ENCODE measurements at places on chromosomes 12 and 14.

DNA sequence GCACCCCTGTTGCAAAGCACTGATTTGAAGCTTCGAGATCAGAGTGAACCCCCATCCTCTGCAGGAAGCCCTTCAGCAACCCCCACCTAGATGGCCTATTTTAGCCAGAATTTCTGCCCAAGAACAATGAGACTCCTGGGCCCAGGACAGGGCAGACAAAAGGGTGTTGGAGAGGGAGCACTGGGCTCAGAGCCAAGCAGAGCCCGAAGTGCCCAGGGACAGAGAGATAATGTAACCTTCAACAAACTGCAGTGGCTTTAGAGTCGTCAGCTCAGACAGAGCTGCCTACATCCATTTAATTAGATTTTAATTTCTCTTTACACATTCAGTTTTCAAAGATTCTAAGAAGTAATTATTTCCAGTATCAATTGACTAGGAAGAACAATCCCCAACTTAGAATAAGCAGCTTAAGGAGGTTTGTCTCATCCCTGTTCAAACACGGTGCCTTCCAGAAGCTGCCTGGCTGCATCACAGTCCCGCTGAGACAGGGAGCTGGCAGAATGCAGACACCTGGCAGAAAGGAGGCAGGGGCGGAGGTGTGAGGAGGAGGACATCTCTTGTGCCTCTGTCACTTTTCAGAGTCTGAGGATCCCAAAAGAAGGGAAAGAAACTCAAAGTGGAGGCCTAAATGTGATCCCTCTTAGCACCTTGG, 504.9 kb upstream of the CCDC196 start:
- no peak for DNase-seq

DNA sequence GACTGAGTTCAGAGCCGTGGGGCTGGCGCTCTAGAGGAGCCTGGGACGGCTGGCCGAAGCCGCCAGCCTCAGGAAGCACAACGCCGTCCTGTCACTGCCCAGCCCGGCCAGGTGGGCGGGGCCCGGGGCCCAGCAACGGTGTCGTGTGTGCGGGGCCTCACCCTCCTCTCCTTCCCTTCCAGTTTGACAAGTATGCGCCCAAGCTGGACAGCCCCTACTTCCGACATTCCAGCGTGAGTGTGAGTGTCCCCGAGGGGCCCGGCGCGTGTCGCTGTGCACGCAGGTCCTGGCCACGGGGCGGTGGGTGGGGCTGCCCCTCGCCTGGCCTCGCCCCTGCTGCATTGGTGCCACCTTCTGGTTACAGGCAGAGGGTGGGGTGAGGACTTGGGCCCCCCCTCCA, 38.3 kb downstream of the LRCOL1 start:
- DNase-seq = no peak

DNA sequence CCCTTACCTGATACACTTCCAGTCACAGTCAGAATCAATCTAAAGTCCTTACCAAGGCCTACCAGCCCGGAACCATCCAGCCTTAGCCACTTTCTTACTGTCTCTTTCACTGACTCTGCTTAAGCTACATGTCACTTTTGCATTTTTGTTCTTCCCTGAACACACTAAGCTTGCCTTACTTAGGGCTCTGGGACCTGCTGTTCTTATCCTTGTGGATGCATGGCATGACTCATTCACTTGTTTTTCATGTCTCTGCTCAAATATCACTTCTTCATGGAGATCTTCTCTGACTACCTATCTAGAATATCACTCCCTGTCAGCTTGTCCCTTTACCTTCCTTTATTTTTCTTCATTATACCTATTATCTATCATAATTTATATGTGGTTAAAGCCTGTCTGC, 65.6 kb upstream of the ZDHHC17 start:
- no peak for DNase-seq

DNA sequence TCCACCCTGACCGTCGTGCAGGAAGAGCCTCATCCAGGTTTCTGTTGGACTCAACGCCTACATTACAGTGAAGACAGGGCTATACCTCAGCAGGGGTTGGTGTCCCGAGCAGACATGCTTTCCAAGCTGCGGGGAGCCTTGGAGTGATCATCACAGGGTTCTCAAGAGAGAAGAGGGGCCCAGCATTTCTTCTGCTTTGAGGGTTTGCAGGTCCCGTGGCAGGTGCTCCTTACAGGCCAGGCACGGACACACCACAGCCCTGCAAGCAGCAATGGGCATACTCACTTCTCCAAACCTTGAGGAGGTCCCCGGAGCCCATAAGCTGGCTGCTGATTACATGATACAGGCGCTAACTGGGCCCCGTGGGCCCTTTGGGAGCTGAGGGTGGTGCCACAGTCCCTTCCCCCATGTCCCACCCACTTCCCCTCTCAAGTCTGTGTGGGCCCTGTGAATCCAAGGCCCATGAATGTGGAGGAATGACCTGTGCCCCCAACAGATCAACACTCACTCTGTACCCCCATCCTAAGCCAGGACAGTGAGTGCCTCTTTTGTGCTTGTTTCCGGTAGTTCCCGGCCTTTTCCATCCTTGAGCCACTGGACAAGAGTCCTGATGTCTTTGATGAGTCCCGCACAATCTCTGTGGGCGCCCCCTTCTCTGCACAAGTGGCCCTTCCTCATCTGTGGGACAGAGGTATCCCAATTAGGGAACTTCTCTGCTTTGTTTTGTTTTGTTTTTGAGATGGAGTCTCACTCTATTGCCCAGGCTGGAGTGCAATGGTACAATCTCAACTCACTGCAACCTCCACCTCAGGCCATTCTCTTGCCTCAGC, 1.1 kb downstream of the AQP2 start:
- DNase-seq = no peak

GRCh38 chr14:81323093-81323492, 77.0 kb downstream of the STON2 start:
- no peak for DNase-seq

DNA sequence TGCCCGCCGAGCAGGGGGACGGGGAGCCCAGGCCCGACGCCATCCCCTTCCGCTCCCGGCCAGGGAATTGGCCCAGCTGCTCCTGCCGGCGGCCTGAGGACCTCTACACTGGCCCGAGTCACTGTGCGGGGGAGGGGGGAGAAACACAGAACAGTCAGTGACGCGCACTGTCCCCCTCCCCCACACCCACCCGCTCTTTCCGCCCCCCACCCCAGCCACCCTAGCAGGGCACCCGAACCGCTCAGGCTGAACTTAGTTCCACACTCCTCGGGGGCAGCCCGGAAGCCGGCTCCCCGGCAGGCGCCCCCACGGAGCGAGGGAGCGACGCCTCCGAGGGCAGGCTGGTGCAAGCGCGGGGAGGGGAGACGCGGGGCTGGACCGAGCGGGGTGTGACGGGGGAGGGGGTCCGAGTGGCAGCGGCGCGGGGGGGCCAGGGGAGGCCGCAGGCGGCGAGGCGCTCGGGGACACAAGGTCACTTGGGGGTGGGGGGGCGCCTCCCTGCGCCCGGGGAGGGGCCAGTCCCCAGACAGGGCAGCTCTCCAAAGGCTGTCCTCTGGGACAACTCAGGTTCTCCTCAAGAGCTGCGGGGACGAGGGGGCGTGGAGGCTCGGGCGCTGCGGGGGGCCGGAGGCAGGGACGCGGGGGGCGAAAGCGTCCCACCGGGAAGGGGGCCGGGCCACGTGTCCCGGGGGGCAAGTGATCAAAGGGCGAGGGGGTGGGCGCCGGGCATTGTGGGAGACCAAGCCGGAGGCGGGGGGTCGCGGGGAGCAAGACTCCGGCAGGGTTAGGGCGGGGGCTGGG, 648 bp downstream of the CHD4 start:
- DNase-seq = no peak

GRCh38 chr12:102824218-102824835, 92.7 kb downstream of the PAH start:
- no peak for DNase-seq

DNA sequence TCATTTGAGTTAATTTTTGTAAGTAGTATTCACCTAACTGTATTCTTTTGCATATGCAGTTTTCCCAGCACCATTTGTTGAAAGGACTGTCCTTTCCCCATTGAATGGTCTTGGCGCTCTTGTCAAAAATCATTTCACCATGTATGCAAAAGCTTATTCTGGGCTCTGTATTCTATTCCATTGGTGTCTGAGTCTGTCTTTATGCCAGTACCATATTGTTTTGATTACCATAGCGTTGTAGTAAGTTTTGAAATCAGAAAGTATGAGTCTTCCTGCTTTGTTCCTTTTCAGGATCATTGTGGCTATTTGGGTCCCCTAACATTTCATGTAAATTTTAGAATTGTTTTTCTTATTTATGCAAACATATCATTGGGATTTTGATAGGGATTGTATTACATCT, 508.7 kb upstream of the RGS6 start:
- DNase-seq = no peak

DNA sequence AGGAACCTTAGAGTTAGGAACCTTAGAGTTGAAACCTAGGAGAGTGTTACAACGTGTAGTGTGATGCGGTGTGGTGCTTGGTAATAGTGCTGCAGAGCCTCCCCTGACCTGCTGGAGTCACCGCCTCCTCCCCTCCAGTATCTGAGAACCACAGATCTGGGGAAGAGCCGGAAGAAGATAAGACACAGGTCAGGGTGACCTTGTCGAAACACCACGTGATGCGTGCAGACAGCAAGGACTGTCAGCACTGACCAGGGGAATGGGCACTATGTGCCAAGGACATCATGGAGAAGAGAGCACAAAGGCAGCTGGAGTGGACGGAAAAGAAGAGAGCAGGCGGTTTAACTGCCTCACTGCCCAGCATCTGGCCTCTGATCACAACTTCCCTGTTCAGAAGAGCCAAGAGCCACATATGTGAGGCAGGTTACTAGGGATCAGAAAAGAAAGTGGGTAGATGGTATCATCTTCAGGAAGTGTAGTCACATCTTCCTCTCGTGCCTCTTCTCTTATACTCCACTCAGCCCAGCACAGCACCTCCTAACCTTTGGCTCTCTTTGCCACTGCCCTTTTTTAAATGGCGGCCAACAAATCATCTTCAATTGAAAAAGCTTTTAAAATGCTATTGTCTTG, 93.7 kb downstream of the TESC start:
- DNase-seq = no peak

DNA sequence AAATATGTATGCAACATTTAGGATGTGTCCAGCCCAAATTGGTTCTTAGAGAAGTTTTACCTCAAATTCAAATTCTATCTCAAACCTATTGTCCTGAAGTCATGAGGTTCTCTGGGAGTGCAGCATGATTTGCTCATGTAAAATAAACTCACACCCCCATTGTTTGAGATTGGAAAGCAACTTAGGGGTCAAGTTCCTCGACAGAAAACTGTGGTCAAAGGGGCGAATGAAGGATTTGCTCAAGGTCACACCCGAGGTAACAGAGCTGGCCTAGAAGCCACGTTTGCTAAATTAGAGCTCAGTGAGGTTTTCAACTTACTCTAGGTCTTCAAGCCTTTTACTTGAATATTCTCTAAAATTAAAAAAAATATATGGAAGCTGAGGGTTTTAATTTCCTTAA, 197.7 kb upstream of the GZMB start:
- DNase-seq = no peak

DNA sequence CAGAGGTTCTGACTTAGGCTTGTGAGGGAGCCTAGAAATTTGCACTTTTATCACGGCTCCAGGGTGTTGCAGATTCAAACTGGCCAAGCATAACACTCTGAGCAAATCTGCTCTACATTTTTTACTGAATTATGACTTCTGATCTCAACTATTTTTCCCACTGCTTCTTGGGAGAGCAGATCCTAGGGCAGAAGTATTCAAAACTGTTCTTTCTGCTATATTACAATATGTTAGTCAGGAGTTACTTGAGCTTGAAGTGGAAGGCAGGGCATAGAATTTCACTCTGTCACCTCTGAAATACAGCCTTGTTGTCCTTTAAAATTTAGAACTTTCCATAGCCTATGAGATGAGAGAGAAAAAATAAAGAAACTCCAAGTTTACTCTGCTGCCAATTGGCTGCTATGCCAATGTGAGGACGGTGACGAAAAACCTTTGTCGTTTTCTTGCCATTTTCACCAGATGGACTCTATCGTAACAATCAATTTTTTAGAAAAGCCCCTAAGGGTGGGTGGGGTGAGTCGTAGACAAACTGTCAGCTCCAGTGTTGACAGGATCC, 16.4 kb upstream of the KERA start:
- DNase-seq = no peak

- no peak for DNase-seq
Measured at GRCh38 chr12:128586451-128587029, 237.2 kb downstream of the SLC15A4 start.

DNA sequence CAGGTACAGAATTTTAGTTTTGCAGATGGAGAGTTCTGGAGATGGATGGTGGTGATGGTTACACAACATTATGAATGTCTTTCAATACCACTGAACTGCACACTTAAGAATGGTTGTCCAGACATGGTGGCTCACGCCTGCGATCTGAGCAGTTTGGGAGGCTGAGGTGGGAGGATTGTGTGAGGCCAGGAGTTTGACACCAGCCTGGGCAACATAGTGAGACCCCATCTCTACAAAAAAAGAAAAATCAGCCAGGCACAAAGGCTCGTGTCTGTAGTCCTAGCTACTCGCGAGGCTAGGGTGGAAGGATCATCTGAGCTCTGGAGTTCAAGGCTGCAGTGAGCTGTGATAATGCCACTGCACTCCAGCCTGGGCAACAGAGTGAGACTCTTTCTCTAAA, 8.1 kb upstream of the USP30 start:
- DNase-seq = no peak

- DNase-seq = no peak
Measured at GRCh38 chr12:99157946-99158345, 489.6 kb upstream of the GARIN6 start.

DNA sequence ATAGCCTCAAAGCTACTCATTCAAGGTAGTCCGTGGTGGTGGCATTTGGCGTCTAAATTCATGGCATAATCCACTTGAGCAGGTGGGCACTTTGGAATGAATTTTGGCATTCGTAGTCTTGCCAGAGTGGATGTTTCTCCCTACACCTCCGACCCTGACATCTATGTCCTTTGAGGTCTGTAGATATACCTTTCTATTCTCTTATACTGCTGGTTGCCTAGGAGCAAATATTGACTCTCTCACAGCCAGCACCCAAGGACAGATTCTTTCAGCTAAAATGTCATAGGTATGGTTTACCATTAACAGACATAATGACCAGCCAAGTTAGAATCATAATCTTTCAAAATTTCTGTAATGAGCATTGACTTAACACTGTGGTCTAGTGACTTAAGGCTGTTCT, 47.4 kb upstream of the FLRT2 start:
- DNase-seq = no peak

- DNase-seq = no peak
Measured at GRCh38 chr12:109605016-109605415, 31.4 kb downstream of the MVK start.
